ENCODE measurements at places on chromosomes 7 and 10.
A peak's percentile ranks its signal among the peaks of the same experiment; 100 is the strongest.

GRCh38 chr7:327991-328702 is 38.2 kb downstream of the FOXL3 start:
- DNase-seq, result no peak

DNA sequence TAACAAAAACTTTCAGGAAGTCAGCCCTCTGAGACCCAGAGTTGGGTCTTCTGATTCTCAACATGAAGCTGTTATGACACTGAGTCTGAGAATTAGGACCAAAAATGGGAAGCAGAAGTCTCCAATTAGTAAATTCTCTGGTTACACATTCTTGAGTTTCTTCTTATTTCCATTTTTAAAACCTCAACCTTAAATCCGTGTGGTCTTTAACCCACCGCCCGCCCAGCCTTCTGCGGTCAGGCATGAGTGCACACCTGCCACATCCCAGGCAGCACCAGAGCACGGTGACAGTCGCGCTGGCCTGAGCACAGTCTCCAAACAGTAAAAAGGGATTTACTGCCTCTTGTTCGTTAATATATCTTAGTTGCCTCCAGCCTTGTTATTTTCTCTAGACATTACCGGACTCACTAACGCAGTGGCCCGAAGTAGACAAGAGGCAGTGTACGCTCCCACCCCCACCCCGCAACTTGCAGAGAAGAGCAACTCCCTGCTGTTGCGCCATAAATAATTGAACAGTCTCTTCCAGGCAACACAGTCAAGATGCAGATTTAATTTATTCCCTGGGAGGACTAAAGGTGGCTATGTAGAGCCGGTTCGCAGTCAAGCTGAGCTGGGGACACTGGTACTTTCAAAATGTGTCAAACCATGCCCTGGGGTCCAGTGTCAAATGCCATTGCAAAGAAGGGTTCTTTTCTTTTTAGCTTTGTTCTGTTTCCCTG is 147.0 kb upstream of the CELF2 start:
- DNase-seq, result no peak

DNA sequence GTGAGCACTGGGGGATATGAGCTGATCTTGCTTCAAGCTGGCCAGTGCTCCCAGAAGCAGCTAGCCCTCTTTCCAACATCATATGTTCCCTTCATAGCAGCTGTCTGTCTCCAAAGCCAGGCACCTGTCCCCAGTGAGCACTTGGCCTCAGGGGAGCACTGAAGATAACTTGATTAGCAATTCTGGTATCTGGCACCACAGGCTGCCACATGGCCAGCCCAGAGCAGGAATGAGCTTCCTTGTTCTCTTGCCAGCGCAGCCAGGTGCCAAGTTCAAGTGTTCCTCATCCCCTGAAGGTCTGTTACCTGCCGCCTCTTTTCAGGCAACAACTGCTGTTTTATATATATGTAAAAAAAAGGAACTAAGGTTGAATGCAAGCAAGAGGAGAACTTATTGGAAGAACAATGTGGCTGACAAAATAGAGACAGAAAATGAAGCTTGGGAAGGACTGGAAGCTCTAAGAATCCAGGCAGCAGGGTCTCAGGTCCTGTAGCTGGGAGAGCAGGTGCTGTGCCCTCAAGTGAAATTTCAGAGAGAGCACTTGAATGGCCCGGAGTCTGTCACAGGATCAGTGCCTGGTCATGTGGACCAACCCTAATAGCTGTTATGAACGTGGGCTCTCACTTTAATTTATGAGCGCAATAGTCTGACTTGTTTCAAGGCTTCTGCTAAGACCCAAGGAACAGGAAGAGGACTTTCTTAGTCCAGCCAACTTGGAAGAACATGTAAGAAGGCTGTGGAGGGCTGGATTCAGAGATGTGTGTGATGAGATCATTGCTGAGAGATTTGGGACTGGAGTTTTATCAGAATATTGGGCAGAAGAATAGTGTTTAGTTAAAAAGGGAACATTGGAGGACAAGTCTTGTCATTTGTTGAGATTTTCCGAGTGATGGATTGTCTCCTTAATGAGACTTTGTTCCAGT is 267.2 kb downstream of the GLRX3 start:
- DNase-seq, result no peak

DNA sequence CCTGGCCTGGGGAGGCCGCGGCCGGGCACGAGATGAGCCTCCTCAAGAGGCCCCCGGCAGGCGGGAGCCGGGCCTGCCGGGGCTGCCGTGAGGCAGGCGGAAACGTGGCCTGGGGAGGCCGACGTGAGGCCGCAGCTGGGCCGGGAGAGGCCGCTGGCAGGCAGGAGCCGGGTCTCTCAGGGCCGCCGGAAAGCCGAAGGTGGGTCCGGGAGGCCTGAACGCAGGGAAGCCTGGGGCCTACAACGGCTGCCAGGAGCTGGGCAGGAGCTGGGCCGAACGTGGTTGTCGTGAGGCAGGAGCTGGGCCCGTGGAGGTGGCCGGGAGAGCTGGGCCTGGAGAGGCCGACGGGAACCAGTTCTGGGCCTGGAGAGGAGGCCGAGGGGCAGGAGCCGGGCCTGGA is 171.9 kb downstream of the TPST1 start:
- DNase-seq, result no peak

DNA sequence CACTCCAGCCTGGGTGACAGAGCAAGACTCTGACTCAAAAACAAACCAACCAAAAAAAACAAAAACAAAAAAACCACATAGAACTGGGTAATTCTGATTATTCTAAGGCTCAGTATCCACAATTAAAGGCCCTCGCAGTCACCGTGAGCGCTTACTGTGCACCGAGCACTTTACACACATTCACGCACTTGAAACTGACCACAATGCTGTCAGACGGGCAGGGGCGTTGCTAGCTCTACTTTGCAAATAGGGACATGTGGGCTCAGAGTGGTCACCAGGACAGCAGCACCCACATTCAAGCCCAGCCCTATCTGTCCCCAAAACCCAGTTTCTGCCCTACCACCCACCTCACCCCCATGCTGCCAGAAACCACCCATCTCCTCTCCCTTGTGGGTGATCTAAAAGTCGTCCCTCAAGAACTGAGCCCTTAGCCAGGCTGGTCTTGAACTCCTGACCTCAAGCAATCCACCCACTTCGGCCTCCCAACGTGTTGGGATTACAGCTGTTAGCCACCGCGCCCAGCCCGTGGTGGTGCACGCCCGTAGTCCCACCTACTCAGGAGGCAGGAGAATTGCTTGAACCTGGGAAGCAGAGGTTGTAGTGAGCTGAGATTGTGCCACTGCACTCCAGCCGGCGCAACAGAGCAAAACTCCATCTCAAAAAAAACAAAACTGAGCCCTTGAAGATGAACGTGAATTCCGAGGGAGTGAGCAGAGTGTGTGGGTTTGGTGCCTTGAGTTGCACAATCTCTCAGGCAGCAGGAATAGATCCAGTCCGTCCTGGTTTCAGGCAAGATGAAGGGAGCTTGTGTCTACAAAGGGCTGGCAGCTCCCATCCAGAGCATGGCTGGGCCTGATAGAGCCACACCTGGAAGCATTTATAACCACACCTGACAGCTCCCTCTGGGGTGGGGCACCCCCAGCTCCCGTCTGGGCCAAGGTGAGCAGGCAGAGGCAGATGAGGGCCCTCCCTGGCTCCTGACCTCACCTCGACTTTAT is 5.4 kb upstream of the HSPB1 start:
- no peak for DNase-seq

DNA sequence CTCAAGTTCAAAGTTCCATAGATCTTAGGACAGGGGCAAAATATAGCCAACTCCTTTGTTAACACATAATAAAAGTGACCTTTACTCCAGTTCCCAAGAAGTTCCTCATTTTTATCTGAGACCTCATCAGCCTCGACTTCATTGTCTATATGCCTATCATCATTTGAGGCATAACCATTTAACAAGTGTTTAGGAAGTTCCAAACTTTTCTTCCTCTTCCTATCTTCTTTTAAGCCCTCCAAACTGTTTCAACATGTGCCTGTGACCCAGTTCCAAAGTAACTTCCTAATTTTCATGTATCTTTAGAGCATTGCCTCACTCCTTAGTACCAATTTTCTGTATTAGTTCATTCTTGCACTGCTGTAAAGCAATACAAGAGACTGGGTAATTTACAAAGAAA is 569.1 kb downstream of the ANKRD7 start:
- DNase-seq, result no peak

- DNase-seq, result peak; percentile 73
Observed at GRCh38 chr10:31133792-31134310, 102.2 kb upstream of the ZNF438 start.

GRCh38 chr7:100432621-100433275 is 3.1 kb downstream of the MEPCE start:
- DNase-seq, result no peak

- DNase-seq, result no peak
Observed at GRCh38 chr10:8462565-8462964, 408.1 kb downstream of the GATA3 start.

DNA sequence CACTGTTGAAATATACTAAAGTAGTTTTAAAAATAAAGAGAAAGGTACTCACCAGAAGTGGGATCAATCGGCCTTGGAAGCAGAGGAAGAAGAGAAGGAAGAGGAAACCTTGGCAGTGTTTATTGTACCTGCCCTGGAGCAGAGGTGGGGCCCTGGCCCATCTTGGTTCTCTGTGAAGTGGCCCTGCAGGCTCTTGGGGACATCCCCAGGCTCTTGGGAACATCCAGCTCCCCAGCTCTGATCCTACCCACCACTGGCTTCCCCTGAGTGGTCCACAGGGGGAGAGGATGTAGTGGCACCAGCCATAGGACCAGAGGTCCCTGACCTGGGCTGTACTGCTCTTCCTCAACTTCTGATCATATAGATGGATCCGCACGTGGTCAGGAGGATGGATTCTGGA is 22.3 kb upstream of the RET start:
- DNase-seq, result no peak

- no peak for DNase-seq
Observed at GRCh38 chr7:139071680-139072079, 35.8 kb upstream of the ZC3HAV1L start.

DNA sequence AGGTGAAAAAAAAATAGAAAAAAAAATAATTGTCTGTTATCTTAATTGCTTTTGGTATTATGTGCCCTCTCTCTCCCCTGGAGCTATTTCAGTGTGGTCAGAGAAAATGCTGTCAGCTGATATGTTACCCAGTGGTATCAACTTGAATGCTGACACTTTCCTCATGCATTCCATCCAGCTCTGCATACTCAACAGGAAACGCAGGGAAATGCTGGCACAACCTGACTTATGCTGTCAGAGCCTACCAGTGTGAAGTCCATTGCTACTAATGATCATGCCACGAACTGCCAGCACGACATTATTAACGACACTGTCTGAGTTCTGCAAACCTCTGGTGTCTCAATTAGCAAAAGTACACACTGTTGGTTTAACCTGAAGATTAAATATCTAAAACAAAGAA is 182.8 kb downstream of the ZWINT start:
- DNase-seq, result no peak

DNA sequence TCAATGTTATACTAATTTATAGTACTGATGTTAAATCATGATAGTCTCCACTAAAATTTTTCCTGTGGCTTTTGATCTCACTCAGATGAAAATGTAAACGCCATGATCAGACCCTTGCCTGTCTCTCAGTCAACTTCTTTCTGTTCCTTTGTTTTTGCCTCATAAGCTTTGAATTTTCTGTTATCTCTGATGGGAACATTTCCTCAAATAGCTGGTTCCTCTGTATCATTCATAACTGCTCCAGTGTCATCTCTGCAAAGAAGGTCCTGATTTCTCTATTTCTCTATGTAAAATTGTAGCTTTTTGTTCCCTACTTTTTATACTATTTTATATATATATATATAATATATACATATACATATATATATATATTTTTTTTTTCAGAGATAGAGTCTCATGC is 67.5 kb downstream of the GPR141 start:
- DNase-seq, result no peak

DNA sequence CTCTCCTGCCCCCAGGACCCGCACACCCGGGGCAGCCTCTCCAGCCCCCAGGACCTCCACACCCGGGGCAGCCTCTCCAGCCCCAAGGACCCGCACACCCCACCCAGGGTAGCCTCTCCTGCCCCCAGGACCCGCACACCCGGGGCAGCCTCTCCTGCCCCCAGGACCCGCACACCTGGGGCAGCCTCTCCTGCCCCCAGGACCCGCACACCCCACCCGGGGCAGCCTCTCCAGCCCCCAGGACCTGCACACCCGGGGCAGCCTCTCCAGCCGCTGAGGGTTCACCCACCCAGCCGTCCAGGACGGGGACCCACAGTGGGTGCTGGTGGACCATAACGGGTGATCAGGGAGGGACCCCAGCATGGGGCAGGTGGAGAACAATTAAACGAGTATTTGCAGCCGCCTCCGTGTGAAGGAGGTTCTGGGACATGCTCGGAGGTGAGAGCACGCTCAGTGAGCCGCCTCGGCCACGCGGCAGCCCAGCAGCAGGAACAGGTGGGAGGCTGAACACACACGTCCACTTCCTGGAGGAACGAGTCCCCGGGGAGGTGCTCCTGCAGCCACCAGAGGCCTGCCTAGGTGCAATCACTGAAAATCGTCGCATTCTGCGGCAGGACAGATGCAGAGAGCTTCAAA is 107.9 kb downstream of the PDGFA start:
- no peak for DNase-seq

DNA sequence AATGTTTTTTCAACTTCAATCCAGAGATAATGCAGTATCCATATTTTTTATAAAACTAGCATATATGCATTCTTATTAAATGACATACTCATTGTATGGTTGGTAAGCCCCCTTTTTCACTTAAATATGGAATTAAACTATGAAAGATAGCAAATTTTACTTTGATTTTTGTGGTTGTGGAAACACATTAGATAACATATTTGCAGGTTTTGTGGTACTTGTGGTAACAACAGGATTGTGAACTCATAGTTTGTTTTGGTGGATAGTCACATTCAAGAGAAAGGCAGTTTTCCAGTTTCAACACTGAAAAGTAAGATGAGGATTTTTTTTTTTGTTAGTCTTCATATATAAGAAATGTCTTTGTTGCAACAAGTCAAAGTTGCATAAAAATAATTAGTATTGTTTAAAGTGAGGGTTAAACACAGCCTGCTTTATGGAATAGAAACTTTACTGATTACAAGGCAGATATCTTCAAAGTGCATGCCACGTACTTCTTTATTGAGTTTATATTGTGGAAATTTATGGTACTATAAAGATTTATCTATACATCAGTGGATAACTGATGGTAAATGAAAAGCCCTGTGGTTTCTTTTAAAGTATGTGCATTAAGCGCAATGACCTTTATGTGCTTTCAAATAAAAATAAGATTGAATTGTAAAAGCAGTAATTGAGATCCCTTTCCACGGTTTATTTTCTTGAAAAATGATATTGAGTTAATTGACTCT is 39.7 kb upstream of the SEMA3D start:
- no peak for DNase-seq

DNA sequence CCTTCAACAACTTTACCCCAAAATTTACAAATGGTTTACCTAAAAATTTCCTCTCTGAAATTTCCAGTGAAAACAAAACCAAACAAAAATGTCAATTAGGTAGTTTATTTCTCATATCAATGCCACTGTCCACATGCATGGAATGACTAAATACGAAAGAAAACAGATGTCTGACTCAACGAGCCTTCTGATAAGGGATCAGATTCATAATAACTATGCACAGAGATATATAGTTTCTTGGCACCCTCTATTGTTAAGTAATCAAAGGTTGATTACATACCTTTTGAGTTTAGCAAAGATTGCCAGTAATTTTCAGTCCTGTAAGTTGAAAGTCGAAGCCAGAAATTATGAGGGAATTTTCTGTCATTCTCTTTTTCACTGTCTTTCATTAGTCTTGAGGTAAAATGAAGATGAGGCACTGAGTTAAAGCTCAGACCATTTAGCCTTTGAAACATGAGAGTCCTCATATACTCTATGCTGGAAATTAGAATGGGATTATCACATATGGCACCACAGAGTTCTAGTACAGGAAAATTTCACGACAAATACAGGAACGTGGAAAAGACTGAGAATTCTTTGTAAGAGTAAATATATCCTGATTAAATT is 519.1 kb upstream of the ANKRD30A start:
- DNase-seq, result no peak

- no peak for DNase-seq
Observed at GRCh38 chr10:111831058-111831457, 352.5 kb downstream of the GPAM start.

Data from CD4-positive, alpha-beta T cell treated with Interleukin-1 beta for 1 hour (primary cell).